ENCODE measurements at places on chromosomes 3 and 15.

GRCh38 chr15:40115670-40116093 lies 7.0 kb upstream of the BMF start:
- DNase-seq: no peak

DNA sequence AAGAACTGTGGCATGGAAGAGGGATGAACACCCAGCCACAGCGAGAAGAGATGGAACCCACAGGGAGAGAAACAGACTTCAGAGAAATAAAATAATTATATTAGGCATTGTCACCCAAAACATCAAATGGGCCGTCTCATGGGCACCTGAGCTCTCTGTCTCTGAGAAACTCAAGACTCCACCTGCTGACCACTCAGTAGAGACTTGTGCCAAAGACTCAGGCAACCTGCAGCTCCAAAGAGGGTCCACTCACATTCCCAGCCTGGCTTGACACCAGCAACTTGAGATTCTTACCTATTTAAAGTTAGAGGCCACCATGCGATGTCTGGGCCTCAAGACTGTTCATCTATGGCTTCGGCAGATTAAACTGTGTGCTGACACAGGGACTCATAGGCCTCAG lies 12.0 kb downstream of the SEMA5B start:
- no peak for DNase-seq

DNA sequence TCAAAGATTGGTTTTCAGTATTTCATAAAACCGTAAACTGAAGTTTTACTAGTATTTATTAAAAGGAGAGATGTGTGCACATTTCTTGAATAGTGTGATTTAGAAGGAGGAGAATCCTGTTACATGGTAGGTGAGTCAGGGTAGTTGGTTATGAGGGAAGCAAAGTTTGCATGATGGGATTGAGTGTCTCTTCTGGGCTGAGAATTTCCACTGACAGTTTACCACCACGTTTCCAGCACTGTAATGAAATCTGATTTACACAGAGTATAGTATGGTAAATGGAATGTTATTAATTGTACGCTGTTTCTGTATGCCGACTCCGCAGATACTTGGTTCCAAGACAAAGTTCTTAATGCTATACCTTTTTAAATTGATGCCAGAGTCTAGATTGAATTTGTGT lies 1.6 kb downstream of the NECTIN3 start:
- no peak for DNase-seq

DNA sequence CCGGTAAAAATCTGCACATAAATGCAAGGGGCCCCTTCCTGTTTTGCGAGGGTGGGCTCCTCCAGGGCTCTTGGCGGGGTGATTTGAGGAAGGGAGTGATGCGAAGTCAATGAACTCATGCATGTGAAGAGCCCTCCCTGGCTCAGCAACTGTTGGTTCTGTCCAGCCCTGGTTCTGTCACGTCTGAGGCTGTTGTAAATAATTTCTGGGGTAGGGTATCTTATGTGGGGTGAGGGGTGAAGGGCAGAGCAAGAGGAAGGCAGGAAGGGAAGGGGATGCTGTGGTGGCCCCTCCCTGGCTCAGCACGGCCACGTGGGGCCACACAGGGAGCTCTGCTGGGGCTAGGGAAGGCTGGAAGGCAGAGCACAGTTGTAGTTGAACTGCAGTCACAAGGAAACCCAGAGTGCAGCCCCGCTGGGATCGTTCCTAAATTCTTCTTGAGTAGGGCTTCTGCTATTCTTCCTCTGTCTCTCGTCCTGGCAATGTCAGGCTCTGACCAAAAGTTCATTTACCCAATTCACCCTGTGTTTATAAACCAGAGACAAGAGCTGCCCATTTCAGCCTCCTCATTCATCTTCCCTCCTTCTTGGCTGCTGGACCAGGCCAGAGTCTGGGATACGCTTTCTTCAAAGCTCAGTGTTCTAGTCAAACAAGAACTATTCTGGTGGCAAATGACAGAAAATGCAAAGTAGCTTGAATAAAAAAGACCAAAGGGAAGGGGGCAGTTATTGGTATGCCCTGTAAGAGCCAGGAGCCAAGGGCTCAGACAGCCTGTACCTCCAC lies 14.8 kb upstream of the TOPBP1 start:
- no peak for DNase-seq

- no peak for DNase-seq
These were observed at the start of gene LRRC15 for GRCh38 chr3:194369522-194370279. TSS of gene LRRC15 (minus strand) at chr3:194369743. CDS start at chr3:194361043, 8,700 bp downstream.

DNA sequence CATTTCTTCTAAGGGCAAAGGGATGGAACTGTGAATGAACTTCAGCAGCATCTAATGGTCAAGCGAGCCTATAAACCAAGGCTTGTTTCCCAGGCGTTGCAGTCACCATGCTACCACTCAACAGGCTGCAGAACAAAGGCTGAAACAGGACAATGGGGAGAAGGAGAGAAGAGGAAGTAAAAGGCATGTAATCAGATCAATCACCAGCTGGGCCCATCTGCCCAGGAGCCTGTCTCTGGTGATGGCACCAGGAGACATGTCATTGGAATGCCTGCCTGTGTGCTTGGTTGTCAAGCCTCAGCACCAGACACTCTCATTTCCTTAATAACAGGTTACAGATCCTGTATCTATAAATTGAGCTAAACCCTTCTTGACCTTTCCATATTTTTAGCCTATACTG lies 81.7 kb upstream of the UMPS start:
- no peak for DNase-seq

- no peak for DNase-seq
These were observed 12.3 kb upstream of the KLF15 start for GRCh38 chr3:126369490-126369889.

GRCh38 chr3:57060089-57060821 lies at the start of gene SPATA12:
TSS of gene SPATA12 (plus strand) at chr3:57060664. CDS start at chr3:57073695, 13,031 bp downstream.
- no peak for DNase-seq

- no peak for DNase-seq
These were observed 79.9 kb upstream of the ONECUT1 start for GRCh38 chr15:52870015-52870414.

GRCh38 chr3:35965908-35966307 lies 326.6 kb downstream of the ARPP21 start:
- DNase-seq: no peak

DNA sequence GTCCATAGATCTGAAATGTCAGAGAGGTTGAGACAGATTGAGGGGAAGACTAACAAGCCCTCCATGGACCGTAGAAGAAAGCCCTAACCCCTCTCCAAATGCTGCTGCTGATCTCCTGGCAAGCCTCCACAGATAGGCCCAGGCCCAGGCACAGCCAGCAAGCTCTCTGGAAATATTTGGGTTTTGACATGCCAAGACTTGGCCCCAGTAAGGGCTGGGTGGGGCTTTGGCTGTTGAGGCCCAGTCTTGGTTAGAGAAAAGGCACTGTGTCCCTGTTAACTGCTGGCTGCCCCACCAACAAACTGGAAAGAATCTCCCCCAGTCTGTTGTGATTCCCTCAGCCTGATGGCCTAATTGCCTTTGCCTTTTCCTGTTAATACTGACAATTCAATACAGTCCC lies 208.8 kb upstream of the CTDSPL start:
- DNase-seq: no peak

GRCh38 chr15:93088981-93089726 lies at the start of gene RGMA:
TSS of gene RGMA (minus strand) at chr15:93089211. CDS start at chr15:93088932, 279 bp downstream.
- no peak for DNase-seq

- DNase-seq: no peak
These were observed 293.3 kb upstream of the THBS1 start for GRCh38 chr15:39287322-39288195.

GRCh38 chr15:48924528-48925393 lies 39.0 kb downstream of the SHC4 start:
- no peak for DNase-seq

DNA sequence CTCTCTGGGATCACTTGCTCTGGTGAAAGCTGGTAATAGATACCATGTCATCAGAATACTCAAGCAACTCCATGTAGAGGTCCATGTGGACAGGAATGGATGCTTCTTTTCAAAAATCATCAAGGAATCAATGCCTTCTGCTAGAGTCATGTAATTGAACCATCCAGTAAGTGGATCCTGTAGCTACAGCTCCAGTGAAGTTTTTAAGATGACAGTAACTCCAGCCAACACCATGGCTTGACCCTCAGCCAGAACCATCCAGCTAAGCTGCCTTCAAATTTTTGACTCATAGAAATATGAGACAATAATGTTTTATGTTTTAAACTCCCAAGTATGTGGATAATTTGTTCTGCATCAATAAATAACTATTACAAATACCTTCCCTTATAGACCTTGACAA lies 923.7 kb downstream of the EPHA3 start:
- DNase-seq: no peak

All from naive thymus-derived CD4-positive, alpha-beta T cell (primary cell).